ENCODE measurements at places on chromosomes 12 and 14.

DNA sequence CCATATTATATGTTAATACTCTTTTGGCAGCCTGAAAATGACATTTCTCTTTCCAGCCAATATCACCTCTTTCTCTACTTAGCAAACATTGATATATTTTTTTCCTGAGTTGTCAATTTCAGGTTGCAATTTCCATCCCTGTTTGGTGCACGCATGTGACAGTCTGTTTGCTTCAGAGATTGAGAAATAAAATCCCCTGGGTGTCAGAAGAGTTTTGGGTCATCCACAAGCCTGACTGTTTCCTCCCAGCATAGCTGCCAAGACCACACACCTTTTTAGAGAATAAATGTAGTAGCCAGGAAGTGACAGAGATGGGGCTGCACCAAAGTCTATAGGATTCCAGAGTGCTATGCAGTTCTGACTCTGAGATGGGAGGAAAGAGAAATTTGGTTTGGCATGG is 144.9 kb upstream of the NOS1 start:
- DNase-seq, result no peak

DNA sequence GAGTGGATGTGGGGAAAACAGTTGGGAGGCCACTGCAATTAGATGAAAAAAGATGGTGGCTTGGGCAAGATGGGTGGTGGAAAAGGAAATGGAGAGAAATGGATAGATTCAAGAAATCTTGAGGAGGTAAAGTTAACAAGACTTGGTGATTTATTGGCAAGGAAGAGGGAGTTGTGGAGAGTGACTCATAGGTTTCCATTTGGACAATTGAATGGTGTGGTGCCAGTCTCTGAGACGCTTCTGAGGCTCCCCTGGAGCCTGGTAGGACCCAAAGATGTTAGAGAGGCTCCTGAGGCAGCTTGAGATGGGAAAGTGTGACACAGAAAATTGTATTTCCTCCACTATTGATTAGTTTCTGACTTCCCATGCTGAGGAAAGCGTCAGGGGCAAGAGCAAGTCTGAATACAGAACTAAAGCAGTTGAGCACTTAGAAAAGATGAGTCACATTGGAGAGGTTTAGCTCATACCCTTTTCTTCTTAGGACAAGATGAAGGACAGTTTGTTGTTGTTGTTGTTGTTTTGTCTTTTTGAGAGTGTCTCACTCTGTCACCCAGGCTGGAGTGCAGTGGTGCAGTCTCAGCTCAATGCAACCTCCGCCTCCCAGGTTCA is 4.5 kb downstream of the PRPF40B start:
- DNase-seq, result peak; percentile 63

GRCh38 chr14:51297066-51297465 is 57.0 kb downstream of the TMX1 start:
- DNase-seq, result no peak

DNA sequence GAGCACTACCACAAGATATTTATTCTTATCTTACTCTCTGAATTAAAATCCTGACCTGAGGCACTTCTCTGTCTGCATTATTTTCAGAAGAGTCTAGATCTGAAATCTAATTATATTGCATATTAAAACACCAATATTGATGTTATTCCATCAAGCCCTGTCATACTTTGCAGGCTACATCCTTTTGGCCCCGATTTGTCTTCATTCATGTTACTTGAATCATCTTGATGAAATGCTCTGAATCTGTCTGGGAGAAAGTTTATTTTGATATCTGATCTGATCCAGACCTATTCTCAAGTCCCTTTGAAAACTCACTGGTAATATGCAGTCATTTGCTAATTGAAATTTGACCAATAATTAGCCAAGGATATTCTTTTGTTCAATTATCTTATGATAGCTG is 79.9 kb downstream of the BBS10 start:
- peak; percentile 52 for DNase-seq

- peak; percentile 8 for DNase-seq
Observed at GRCh38 chr12:8081251-8081920, 688 bp upstream of the NECAP1 start.

DNA sequence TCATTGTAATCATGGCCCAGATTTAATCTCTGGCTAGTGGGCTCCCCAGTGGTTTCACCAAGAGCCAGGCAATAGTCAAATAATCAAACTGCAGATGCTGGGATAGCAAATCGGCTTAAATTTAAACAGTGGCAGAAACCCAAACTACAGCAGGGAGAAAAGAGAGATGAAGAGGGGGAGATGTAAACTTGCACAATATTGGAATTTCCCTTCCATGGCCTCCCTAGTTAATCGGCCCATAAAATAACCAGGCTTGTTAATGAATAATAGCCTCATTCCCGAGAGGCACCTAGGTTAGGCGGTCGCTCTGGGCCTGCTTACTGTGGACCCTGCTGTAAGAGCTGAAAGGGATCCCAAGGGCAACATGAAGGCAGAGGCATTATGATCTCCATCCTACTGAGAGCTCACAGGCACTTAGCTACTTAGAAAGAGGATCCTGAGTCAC is 116.2 kb downstream of the NUAK1 start:
- DNase-seq, result peak; percentile 16

DNA sequence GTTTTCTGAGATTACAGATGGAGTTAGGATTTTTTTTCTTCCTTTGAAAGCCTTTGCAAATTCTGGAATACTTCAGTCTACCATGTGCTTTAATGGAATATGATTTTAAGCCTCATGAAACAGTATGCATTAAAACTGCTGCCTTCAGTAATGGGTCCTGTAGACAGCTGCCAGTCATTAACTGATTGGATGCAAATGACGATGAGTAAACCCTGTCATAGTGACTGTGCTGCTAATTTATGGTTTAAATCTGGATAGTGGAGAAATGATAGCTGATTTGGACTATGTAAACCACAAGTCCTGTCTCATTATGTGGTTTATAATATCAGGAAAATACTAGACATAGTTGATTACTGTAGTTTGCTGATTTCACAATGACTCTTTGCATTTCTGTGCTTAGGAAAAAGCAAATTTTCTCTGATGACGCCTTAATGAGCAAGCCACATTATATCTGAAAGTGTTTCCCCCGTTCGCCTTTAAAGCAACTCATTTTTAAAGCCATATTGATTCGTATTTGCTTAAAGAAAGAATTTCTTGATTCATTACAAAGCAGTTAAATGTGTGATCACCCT is 217.6 kb downstream of the TMTC2 start:
- DNase-seq, result no peak

DNA sequence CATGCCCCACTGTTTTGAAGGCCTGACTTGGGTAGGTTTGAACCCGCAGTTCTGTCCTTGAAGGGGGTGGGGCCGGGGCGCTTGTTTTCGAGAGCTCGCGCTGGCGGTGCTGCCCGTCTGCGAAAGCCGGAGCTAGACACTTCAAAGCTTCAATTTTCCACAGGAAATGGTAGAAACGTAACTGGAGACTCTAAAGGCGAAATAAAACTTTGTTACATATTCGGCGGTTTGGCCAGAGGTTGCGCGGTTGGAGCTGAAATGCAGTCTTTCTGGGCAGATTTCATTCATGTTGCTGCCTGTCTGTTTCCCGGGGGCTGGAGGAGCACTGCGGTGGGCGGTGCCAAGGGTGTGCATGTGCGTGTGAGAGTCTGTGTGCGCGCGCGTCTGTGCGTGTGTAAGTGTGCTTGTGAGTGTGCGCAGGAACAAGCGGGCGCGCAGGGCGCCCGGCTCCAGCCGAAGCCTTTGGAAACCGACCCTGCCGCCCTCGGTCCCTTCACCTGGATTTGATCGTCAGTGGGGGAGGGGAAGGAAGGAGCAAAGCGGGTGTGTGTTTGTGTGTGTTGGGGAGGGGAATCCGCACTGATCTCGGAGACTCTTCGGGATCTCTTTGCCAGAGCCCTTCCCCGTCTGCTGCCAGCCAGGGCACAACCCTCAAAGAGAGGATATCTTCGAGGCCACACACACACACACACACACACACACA is 227.7 kb upstream of the CRY1 start:
- DNase-seq, result peak; percentile 11

GRCh38 chr12:31278424-31278823 is 47.5 kb downstream of the SINHCAF start:
- DNase-seq, result no peak

DNA sequence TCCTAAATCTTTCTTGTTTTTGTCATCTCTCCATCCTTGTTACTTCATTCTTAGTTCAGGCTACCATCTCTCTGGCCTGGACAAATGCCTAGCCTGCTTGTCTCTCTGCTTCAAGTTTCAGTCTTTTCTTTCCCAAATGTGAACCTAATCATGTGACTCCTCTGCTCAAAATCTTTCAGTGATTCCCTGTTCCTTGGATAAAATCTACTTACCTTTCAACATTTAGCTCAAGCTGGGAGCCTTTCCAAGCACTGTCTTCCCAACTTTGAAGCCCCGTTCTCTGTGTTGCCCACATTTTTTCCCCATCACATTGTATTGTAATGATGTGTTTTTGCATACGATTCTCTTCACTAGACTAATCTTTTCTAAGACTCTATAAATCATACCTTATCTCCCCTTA is 24.7 kb downstream of the SLC7A8 start:
- no peak for DNase-seq

GRCh38 chr12:1662761-1663439 is 28.0 kb upstream of the ADIPOR2 start:
- DNase-seq, result no peak

GRCh38 chr12:12891080-12891880 is at the start of gene GPRC5A:
TSS of gene GPRC5A (plus strand) at chr12:12891562. CDS start at chr12:12908250, 16,688 bp downstream.
- peak; percentile 100 for DNase-seq

DNA sequence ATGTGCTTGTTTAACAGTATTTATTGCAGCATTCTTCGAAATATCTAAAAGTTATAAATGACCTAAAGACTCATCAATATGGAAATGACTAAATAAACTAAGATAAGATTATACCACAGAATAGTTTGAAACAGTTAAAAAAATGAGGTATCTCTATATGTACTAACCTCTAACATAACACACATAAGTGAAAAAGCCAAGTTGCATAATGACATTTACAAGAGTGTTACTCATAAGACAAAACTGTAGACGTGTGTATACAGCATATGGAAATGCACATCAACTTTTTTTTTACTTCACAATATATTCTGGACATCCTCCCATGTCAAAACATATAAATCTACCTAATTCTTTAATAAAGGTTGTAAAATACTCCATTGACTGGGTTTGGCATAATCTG is 22.8 kb downstream of the CPM start:
- DNase-seq, result peak; percentile 42

DNA sequence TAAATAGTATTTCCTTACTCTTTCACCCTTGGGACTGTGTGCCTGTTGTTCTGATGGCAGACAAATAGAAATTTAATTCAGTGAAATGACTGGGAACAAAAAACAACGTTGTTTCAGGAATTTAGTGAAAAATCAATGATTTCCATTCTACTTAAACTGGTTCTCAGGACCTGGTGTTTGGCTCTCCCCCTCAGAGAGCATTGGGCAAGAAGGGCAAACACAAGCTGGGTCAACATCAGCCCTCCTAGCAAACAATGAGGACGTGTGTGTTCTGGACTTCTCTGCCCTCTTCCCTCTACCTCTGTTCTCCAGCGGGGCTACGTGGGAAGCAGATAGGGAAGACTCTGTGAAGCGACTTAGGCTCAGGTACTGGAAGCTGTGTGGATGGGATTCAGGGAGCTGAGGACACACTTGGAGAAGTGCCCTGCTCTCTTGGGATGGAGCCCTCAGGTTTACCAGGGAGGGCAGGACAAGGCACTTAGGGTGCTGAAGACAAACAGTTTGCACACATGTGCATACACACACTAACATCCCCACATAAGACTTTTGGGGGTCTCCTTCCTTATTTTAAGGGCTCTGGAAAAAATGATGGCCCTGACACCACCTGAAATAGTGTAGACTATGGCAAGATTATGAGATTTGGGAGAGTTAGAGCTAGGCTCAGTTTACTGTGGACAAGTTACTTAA is 7.6 kb upstream of the SERPINA1 start:
- DNase-seq, result no peak

DNA sequence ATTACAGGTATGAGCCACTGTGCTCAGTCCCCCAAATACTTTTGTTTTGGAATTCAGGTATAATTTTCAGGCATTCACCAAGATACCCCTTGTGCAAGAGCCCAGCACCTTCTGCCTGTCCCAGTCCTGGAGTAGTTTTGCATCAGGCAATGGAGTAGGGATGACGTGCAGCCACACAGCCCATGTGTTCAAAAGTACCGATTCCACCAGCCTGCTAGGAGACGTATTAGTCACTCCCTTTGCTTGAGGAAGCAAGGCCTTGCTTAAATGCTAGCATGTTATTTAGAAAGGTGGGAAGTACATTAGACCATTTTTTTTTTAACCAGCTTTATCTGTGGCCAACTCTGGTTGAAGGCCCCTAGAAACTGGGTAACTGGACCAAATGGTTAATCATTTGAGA is 15.0 kb upstream of the GALNT16 start:
- no peak for DNase-seq

GRCh38 chr12:116220756-116221155 is 56.7 kb downstream of the MED13L start:
- DNase-seq, result no peak

DNA sequence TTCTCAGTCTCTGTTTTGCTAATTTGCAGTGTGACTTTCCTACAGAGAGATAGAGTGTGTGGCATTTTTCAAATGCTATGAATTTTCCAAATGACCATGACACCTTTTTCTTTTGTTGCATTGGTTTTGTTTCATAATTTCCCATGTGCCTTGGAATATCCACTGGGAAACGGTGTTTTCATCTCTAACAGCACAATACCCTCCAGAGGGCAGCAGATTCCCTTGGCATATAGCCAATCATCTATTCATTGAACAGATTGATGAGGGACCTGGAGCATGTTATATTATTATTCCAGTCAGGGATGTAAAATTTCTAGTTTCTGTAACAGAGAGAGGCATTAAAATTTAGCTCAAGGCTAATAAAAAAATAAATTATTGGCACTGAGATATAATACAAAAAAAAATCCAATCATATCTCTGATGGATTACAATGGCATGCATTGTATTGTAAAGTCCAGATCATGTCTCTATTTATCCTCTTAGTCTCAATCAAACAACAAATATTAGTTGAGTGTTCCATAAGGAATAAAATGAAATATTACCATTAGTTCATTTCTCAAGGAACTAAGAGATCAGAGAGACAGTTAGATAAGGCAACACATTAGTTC is 29.6 kb upstream of the NTN4 start:
- DNase-seq, result peak; percentile 62

- DNase-seq, result no peak
Observed at GRCh38 chr12:108568338-108569154, 6.2 kb downstream of the ISCU start.

DNA sequence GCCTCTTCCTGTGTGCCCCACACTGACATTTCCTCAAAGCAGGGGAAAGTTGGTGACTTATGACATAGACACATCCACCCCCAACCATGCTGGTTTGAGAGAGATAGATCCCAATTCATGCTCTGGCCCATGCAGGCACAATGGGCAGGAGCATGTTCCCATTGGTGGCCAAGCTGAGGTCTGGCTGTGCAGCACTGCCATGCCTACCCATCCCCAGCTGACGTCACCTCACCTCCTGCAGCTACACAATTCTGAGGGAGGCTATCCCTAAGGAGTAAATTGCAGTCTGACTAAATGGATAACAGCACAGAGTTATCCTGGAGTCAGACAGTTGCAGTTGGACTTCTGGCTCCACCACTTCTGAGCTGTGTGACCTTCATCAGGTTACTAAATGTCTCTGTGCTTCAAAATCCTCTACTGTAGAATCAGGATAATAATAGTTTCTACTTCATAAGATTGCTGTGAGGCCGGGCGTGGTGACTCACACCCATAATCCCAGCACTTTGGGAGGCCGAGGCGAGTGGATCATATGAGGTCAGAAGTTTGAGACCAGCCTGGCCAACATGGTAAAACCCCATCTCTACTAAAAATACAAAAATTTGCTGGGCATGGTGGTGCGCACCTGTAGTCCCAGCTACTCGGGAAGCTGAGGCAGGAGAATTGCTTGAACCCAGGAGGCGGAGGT is 323.9 kb downstream of the BCL11B start:
- DNase-seq, result no peak
